ENCODE measurements at places on chromosomes 2 and 18. TPM values are rescaled to one million over a fixed set of nuclear protein-coding genes. Genes with fewer than 3 reads are reported as not detected.
A peak's percentile ranks its signal among the peaks of the same experiment; 100 is the strongest.

DNA sequence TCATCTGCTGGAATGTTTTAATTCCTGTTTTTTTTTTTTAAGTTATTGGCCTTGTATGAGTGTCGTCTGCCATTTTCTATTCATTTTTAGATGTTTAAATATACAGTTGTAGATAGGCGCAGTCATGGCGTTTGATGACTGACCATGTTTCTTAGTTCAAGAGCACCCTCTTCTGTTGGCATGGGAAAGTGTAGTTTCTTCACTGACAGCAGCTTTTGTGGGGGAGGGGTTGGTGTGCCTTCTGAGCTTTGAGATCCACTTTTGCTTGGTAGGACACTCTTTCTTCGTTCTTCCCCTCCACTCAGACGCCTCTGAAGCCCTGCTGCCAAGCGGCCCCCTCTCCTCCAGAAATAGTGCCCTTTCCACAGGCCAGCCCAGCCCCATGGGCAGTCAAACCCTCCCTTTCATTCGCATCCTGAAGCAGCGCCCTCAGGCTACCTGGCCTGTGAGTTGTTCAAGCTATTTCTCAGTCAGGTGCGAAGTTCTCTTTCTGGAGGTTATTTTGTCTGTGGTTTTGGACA is 492.0 kb downstream of the TNS1 start:
- DNase-seq: peak; percentile 25
- H3K27me3 ChIP-seq: no peaks in the 10 kb centered on the region
- no peak overlapping the region for H3K4me3 ChIP-seq
- no peaks in the 10 kb centered on the region for H3K4me1 ChIP-seq

DNA sequence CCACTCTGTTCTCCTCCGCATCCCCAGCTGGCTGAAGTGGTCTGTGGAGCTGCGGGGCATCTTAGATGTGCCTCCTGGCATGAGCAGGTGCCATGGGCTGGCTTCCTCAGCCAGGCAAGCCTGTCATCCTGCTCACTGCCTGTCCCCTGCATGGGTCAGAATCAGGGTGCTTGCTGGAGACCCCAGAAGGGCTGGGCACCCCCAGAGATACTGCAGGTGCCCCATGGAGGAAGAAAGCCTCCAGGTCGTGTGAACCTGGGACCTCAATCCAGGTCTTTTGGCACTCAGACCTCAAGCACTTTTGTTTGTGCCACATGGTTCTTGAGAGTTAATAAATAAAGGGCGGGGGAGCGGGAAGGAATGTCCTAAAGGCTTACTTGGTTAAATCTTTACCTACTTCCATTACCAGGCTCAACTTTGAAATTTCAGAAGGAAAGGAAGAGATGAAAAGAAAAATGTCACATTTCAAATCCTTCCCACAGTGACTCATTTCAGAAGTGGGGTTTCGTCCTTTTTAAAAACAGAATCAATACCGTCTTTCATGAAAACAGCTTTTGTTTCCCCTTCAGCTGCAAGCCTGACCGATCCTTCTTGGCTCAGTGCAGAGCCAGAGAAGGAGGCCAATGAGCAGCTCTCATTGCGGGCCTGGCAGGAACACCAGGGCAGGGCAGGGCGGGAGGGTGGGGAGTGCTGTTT is 69.9 kb downstream of the RHOB start:
- no peaks in the 10 kb centered on the region for H3K27me3 ChIP-seq
- no peak overlapping the region for H3K4me3 ChIP-seq
- peak; percentile 39 for DNase-seq
- H3K36me3 ChIP-seq: no peaks in the 10 kb centered on the region

DNA sequence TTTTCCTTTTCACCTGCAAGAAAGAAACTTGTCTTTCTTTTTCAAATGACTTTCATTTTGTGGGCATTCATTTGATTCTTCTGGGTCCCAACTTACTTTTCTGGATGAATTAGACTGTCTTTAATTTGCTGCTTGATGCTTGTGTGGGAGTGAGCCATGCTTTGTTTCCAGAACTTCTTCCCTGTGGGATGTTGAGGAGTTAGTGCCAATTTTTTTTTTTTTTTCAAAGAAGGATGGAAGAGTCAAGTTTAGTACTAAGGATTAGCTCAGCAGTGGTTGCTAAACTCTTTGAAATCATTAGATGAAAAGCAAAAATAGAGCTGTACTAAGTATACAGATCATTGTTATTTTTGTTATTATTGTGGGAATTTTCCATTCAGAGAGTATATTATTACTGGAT is 17.2 kb upstream of the KCTD1 start:
- DNase-seq: no peak
- H3K4me1 ChIP-seq: no peaks in the 10 kb centered on the region

DNA sequence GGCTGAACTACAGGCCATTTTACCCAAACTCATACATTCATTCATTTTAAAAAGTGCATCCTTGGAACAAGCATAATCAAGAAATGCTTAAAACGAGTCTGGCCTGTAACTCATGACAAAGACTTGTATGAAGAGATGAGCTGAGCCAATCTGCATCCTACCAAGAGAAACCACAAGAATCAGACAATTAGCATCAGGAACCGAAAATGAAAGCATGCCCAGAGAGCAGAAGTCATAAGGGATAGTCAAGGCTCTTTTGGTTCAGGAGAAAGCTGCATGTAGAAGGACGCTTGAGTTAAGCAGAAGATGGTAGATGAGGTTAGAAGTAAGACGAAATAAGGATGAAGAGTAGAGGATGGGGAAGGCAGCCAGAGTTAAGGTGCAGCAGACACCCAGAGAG is 137.0 kb upstream of the CTNNA2 start:
- no peak for DNase-seq
- H3K27ac ChIP-seq: no peak overlapping the region
- H3K27me3 ChIP-seq: no peaks in the 10 kb centered on the region
- H3K4me1 ChIP-seq: no peaks in the 10 kb centered on the region
- no peaks in the 10 kb centered on the region for H3K36me3 ChIP-seq

The RPRM gene
- not detected for total RNA-seq

The MAL gene
- total RNA-seq: 2.4 TPM

The PSME4 gene
- 164 TPM for total RNA-seq

The DNER gene
- total RNA-seq: 0.81 TPM
